ENCODE measurements at places on chromosomes 3 and 15. TPM values are rescaled to one million over a fixed set of nuclear protein-coding genes. Genes with fewer than 3 reads are reported as not detected.

The GRK7 gene
- polyA plus RNA-seq, result not detected

The MASP1 gene
- 0.31 TPM for polyA plus RNA-seq

The ECT2 gene
- polyA plus RNA-seq, result 1.3 TPM

The TMEM207 gene
- not detected for polyA plus RNA-seq

The BOC gene
- polyA plus RNA-seq, result 9.5 TPM

The DUOXA2 gene
- not detected for polyA plus RNA-seq

The COL7A1 gene
- 12.6 TPM for polyA plus RNA-seq

The DAPK2 gene
- polyA plus RNA-seq, result 4.9 TPM

The NBEAL2 gene
- polyA plus RNA-seq, result 231 TPM

The ACKR2 gene
- 0.09 TPM for polyA plus RNA-seq

The TM6SF1 gene
- 0.87 TPM for polyA plus RNA-seq

The HRG gene
- not detected for polyA plus RNA-seq

The ACY1 gene
- 15.8 TPM for polyA plus RNA-seq

The SPTSSB gene
- polyA plus RNA-seq, result 8.0 TPM
